ENCODE measurements at places on chromosomes 1 and 21.

DNA sequence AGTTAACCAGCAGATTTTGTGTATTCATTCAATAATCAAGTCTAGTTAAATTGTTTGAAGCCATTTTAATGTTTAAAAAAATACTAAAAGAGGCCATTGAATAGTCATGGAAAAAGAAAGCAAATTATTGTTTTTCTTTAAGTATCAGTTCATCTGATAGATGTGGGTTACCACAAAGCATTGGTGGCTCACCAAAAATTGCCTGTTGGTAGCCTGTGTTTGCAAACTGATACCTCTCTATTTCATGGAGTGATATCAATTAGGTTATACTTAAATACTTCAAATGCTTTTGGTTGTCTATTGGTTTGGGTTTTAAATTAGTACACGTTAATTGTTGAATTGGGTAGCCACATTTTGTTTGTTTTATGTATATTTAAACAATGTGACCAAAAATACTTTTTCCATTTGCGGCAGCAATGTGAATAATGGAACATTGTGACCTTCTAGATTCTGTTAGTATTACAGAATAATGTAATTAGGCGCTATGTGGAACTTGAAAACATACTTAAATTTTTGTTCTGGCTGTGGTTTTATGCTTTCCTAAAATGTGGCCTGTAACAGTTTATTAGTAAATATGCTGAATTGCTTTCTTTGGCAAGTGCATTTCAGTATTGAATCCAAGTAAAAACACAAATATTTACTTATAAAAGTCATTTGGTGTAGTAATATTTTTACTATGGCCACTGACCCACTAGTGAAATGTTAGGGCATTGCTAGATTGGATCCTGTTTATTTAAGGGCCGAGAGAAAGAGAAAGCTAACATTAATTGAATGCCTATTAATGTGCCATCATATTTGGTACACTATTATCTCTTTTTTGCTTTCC, 37.1 kb upstream of the NBL1 start:
- peak; percentile 27 for DNase-seq

- no peak for DNase-seq
Measured at GRCh38 chr1:159430985-159431384, 1.0 kb upstream of the OR10J4 start.

DNA sequence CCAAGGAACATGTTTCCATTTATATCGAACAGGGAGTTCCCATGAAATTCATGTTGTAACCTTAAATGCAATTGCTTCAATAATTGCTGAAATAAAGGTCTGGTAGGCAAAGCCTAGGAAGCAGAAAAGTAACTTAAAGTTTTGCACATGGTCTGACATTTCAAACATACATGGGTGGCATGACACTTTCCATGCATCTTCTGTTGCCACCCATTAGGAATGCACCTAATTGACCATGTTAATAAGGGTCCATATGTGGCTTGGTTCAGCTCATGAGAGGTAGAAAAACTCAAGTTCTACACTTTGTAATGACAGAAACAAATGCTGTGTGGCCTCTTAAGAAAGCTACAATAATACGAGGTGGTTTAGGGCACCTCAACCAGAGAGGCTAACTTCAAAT, 72.0 kb upstream of the GORAB start:
- no peak for DNase-seq

GRCh38 chr1:225998560-225999226, 450 bp downstream of the SDE2 start:
- DNase-seq = no peak

DNA sequence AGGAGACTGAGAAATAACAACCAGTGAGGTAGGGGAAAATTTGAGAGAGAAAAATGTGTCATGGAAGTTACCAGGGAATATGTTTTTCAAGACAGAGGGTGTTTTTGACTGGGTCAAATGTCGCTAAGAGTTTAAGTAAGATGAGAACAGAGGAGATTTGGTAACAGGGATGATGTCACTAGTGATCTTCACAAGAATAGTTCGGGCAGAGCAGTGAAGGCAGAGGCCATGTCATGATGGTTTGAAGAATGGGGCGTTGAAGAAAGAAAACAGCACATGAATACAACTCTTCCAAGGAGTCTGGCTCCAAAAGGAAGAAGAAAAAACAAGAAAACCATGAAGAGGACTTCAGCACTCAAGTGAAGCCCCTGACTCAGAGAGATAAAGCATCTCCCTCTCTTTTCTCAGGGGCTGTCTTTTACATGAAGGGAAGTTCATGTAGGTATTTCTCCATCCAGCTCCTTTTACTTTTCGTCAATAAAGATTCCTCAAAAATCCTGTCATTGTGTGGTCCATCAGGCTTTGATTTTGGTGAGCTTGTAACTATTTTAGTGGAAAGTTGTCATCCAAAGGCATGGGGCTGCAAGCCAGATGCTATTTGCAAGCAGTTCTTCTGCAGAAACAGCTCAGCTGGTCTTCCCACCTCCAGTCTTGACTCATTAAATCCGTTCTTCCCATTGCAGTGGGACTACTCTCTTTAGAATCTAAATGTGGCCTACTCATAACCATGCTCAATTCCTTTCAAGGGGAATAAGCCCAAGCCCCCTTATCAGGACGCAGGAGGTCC, 397.3 kb downstream of the LMX1A start:
- no peak for DNase-seq

DNA sequence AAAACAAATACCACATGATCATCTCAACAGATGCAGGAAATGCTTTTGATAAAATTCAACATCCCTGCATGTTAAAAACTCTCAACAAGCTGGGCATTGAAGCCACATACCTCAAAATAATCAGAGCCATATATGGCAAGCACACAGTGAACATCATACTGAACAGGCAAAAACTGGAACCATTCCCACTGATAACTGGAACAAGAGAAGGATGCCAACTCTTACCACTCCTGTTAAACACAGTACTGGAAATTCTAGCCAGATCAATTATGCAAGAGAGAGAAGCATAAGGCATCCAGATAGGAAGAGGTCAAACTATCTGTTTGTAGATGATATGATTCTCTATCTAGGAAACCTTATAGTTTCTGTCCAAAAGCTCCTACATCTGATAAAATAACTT, 91.6 kb downstream of the DNAH14 start:
- no peak for DNase-seq

- DNase-seq = no peak
Measured at GRCh38 chr1:74571891-74572290, 59.5 kb upstream of the LRRC53 start.

GRCh38 chr1:227838181-227838580, 22.7 kb downstream of the PRSS38 start:
- DNase-seq = no peak

DNA sequence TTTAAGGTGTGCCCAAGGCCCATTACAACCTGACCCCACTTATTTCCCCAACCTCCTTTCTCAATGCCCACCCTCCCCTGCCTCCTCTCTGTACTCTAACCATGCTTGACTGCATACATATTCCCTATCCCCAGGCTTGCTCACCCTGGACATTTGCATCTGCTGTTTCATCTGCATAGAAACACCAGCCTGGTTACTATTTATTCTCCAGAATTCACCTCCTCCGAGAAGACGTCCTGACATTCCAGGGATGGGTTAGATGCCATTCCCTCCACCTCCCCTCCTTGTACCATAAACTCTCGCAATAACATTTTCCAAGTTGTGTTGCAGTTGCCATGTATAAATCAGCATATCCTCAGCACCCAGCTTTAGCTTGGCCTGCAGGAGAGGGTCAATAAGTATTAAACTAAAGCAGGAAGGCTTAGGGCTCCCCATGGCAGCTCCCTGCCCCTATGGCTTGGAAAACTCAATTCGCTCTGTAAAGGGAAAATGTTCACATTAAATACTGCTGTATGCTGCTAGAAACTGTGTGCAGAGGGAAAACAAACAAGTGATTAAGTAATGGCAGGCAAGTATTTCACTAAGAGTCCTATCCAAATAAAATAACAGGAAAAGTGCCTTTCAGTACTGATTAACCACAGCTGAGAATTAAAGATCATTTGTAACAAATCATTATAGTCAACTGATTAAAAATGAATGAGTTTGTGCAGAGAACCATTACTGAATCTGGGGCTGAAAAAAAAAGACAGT, 202.3 kb downstream of the TNR start:
- no peak for DNase-seq

DNA sequence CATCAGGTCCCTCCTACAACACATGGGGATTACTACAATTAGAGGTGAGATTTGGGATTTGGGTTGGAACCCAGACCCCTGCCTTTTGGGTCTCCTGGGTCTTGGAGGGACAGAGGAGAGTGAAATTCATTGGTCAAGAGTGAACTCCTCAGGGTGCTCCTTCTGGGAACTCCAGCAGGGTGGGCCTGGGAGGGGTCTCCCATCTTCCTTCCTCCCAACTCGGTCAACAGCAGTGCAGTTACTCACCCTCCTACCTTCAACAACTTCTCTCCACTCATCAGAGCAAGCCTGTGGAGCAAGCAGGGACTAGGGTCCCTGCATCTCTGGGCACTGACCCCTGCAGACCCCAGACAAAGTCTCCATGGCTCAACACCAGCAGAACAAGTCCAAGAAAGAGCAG, 89.3 kb upstream of the TMPRSS2 start:
- no peak for DNase-seq

GRCh38 chr1:186849826-186850225, 21.1 kb downstream of the PLA2G4A start:
- no peak for DNase-seq

- no peak for DNase-seq
Measured at GRCh38 chr1:100322436-100323211, 29.7 kb upstream of the CDC14A start.

GRCh38 chr1:160733898-160734297, 5.1 kb upstream of the SLAMF7 start:
- DNase-seq = no peak

GRCh38 chr1:202551683-202552082, 158.6 kb downstream of the SYT2 start:
- DNase-seq = no peak

DNA sequence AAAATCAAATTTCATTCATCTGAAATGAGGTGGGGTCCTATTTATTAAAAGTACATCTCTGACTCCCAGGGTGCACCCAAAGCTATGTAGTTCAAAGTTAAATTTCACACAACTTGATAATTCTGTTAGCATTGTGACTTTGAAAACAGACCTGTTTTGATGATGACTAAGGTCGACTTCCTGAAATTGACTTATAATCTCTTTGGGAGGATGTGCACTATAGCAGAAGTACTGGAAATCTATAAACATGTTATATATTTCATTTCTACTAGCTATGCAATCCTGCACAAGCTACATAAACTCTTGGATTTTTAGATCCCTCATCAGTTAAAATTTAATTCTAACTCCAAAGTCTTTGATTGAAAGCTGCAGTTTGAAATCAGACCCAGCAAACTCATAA, 507.6 kb downstream of the NEGR1 start:
- DNase-seq = no peak

DNA sequence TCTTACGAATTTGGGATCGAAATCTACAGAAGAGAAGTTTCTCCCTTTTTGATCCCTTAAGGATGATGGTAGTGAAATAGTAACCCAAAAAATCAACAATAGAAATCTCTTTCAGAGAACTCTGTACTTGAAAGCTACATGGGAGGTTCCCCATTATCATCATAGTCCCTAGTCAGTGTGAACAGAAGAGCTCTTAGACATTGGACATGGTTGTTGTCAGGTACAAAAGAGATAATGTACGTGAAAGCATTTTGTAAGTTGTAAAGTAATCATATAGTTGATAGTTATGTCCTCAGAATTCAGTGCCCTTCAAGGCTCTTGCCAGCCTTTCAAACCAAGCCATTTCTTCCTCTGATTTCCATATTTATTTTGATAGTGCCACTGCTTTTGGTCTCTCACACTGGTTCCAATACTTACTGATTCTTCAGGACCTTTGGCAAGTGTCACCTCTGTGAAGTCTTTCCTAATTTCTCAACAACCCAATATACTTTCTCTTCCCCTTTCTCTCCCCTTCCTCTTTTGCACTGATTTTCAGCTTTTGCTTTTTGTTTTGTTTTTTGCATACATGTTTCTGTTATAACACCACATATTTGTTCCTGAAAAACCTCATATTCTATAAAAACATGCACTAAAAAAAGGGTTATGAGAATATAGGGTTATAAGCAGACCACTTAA, 22.4 kb downstream of the VPS45 start:
- no peak for DNase-seq

DNA sequence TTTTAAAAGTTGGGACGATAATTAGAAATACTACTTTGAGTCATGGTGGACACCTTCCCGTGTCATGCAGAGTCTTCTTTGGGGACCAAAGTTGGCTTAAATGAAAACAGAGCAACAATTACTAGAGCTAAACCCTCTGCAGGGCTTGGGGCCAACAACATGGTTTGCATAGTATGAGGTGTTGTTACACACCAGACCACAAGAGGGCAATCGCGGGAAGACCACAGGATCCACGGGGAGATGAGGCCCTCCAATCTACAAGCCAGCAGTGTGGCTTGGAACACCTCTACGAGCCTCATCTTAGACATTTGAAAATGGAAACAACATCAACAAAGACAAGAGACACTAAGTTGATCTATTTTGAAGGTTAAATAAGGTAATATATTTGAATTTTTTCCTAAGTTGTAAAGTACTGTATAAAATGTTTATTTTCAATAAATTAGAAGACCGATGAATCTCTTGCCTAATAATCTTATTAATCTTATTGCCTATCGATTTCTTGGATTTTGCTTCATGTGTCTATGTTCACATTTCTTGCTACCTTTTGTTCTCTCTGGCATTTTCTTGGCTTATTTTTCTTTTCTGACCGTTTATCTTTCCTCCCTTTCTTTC, 8.2 kb upstream of the SMCP start:
- DNase-seq = peak; percentile 27

DNA sequence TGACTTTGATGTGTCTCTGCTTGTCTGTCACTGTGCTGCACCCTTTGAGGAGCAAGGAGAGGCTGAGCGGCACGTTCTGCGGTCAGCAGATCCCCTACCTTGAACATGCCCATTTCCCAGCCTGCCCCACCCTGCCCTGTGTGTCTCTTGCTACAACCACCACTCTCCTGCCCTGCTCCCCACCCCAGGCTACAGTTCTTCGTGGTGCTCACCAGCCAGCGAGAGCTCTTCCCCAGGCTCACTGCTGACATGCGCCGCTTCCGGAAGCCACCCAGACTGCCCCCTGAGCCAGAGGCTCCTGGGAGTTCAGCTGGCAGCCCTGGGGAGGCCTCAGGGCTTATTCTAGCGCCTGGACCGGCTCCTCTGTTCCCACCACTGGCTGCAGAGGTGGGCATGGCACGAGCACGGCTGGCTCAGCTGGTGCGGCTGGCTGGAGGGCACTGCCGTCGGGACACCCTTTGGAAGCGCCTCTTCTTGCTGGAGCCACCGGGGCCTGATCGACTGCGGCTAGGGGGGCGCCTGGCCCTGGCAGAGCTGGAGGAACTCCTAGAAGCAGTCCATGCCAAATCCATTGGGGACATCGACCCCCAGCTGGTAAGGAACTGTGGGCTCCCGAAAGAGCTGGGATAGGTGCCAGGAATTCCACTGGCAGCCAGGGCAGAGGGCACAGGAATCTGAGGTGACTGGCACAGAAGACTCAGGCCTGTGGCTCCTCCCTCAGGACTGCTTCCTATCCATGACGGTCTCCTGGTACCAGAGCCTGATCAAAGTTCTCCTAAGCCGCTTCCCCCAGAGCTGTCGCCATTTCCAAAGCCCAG, 5.6 kb downstream of the HYI start:
- no peak for DNase-seq

GRCh38 chr1:107979088-107979487, 14.1 kb upstream of the VAV3 start:
- no peak for DNase-seq

All from stimulated activated CD8-positive, alpha-beta memory T cell treated with anti-CD3 and anti-CD28 coated beads, Interleukin-15, amount 100 ng/mL, for 4 hours (primary cell).